ENCODE measurements at places on chromosomes 7 and 10. TPM values are rescaled to one million over a fixed set of nuclear protein-coding genes. Genes with fewer than 3 reads are reported as not detected.

Gene CTAGE8
- total RNA-seq = 1.1 TPM

Gene SPDYE17
- total RNA-seq = not detected

Gene TLX1
- total RNA-seq = not detected

Gene GHRHR
- not detected for total RNA-seq

Gene PRLHR
- total RNA-seq = not detected

Gene SSBP1
- total RNA-seq = 117 TPM

Gene GBX1
- not detected for total RNA-seq

Gene VWDE
- 5.5 TPM for total RNA-seq

Gene TMEM236
- 0.08 TPM for total RNA-seq

Gene TAS2R41
- total RNA-seq = not detected

Gene FOXI2
- total RNA-seq = not detected

DNA sequence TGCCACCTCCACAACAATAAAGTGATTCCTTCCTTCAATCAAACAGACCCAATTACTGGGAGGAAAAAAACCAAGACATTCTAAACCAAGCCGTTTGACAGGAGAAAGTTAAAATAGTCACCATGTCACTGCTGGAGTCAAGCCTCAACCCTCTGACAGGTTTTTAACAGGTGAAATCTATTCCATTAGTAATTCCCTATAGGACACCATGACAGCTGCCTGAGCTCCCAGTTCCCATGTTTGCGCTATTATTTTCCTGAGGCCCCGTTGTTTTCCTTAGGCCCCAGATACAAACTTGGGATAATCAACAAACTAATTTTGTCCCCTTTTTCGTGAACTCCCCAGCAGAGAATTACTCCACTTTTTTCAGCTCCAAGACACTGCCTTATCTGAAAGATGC, 113.9 kb downstream of the ARL5B start:
- DNase-seq = no peak

- no peak for DNase-seq
These were observed 3.2 kb downstream of the SNCG start for GRCh38 chr10:86961481-86962091.

DNA sequence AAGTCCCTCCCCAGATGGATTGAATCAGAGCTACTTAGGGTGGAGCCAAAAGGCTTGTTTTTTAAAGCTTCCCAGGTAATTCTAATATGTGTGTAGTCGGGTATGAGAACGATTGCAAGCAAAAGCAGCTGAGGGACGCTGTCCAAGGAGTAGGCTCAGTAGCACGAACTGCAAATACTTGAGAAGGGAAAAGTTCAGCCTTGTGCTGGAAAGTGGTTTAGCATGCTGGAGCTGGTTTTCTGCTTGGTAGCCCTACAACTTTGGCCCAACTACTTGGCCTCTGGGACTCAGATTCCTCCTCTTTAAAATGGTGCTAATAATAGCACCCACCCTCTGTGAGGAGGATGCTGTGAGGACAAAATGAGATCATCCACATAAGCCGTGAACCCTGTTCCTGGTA, 76.2 kb downstream of the AHR start:
- DNase-seq = no peak

- DNase-seq = no peak
These were observed 43.9 kb upstream of the GRB10 start for GRCh38 chr7:50826371-50827172.

DNA sequence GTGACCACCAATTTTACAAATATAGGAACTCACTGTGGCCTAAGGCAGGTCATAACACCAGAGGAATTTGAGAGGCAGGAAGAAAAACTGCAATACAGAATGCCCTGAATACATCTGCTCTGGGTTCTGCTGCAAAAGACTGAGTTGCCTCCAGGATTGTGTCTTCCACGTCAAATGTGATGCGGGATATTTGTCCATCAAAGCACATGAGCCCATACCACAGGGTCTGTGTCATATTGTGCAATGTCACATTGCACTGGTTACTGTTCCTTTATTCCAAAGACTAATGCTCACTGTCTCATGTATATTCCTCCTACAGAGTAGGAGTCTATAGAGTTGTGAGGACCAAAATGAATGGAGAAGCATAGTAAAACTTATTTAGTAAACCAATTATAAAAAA, 58.6 kb upstream of the ABCB4 start:
- no peak for DNase-seq

- DNase-seq = peak; percentile 27
These were observed 19.2 kb downstream of the KCP start for GRCh38 chr7:128891110-128891941.

DNA sequence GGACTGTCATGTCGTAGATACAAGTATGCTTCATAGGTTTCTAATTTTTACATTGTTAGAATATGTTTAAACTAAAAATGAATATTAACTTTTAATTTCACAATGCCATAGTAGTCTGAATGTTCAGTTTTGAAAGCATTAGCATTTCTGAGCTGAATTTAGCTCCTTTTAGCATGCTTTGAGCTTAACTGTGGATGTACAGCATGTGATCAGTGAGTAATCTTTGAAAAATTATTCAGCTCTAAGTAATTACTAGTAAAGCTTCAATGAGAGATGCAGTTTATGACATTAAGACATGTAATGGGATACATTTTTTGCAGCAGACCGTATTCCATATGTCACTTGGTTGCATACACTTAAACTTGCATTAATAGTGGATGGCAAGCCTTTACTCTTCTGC, 114.1 kb upstream of the WNT16 start:
- no peak for DNase-seq

- no peak for DNase-seq
These were observed 551 bp downstream of the IFIT1 start for GRCh38 chr10:89392974-89393373.

GRCh38 chr10:68315582-68315981, 16.3 kb upstream of the HNRNPH3 start:
- no peak for DNase-seq

GRCh38 chr7:102463841-102464576, 654 bp downstream of the ALKBH4 start:
- DNase-seq = no peak

DNA sequence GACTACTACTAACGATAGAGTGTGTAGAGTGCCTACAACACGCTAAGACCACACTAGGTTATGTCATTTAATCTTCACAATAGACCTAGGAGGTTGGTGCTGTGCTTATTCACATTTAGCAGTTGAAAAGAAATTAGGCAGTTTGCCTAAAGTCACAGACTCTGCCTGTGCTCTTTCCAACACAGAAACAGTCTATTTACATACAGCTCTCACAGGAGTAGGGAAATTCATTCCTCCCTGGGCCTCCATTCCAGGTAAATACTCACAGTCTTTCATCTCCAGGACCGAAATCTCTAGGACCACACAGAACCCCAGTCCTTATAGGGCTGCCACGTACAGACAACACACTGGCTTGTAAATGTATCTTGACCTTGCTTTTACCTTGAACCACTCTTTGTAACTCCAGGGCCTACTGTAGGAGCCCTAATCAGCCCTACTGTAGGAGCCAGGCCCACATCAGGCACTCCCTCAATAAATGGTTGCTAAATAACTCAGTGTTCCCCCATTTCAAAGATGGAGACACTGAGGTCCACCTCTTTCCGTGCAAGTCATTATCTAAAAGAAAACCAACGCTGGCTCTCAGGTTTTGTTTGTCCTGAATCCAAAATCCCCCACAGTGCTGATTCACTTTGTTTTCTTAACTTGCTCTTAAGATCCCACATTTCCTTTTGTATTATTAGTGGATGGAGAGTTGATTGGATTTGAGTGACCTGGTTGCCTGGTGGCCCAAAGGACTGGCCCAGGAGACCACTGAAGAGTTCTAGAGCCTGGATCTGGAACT, 146.9 kb downstream of the KCNMA1 start:
- DNase-seq = no peak

- DNase-seq = peak; percentile 68
These were observed 2.7 kb downstream of the MXI1 start for GRCh38 chr10:110209926-110210673.

DNA sequence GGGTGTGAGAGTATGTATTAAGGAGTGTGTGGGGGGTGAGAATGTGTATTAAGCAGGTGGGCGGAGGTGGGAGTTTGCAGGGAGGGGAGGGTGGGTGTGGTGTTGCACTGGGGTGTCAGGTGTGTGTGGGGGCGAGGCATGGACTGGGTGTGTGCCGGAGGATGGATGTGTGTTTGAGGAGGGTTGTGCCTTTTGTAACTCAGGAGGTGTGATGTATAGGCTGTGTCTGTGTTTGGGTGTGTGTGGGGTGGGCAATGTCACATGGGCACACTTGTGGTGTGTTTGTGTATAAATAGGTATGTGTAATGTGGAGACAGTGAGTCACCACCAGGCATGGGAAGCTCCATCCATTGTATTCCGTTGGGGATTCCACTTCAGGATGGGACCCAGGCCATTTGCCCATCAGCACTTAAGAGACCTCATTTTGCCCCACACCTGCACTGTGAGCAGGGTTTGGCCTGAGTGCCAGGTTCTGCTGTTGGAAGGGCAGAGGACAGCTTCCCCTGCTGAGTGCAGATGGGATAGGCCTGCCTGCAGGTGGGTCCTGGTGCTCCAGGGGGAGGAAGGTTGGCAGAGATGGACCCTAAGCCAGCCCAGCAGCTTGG, 5.8 kb downstream of the UNC5B start:
- DNase-seq = no peak

DNA sequence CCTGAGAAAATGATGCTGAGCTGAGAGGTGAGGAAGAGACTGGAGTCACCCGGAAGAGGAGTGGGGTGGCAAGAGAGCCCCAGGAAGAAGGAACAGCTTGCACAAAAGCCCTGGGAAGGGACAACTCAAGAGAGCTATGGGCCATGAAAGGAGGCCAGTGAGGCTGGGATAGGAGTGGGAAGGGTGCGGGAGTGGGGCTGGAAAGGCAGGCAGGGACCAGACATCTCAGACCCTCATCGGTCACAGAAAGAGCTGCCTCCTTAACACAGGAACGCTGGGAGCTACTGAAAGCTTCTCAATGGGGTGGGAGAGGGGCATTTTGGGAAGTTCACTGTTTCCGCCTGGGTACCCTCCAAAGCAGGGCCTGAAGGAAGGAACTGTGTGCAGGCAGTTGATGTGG, 122.0 kb upstream of the UNC5B start:
- DNase-seq = peak; percentile 6

DNA sequence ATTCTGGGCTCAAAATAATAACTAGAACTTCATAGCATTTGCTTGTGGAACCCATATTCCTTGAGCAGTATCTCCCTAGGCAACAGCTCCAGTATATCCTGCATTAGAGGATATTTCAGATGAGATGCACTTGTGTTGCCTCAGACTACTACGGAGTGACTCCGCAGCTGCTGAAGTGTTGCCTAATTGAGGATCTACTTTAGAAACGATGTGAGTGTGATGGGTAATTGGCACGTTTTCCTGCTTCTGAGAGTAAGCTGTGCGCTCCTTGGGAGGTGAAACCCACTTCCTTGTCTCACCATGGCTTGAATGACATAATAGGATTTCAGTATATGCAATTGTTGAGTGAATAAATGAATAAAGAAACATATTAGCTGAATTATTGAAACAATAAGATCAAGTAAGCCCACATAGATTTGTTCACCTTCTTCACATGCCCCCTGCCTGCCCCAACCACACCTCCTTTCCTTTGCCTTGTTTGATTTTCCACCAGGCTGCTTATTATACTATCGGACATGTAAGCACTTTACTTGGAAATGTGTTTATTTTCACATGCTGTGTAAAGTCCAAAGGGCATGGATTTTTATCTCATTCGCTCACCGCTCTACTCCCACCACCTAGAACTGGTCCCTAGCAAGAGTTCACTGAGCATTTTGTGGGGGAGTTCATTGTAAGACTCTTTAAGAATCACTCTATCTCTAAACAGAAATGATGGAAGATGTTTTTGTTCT, 303.8 kb downstream of the KCNMA1 start:
- DNase-seq = no peak

- no peak for DNase-seq
These were observed 35.1 kb upstream of the MTPN start for GRCh38 chr7:136012238-136012637.

DNA sequence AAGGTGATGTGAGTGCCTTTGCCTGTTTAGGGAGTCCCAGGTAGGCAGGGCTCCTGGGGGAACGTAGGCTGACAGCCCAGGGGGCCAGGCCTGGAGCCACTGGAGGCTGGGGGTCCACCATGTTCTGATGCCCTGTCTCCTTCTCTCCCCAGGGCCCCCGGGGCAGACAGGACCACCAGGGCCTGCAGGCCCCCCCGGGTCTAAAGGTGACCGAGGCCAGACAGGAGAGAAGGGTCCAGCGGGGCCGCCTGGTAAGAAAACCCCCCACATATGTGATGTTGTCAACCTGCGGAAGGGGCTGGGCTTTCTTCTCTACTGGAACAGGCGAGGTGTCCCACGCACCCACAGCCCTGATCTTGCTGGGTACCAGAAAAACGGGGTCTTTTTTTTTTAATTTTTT, 85.2 kb downstream of the MYL10 start:
- no peak for DNase-seq

DNA sequence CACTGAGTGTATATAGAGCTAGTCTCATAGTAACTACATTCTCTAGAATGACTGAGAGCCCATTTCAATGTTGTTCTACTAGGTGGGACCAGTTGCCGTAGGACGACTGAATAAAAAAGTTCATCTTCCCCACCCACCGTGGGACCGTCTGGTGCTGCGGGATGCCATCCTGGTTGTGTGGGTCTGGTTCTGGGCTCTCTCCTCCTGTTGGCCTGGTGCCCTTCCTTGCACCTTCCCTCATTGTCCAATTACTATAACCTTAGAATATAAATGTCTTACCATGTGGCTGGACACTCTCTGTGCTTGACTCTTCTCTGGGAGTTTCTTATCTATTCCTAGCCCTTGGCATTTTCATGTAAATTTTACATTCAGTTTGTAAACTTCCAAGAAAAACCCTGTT, 344.4 kb downstream of the TCERG1L start:
- no peak for DNase-seq

GRCh38 chr7:69430384-69431021, 167.8 kb upstream of the AUTS2 start:
- no peak for DNase-seq

GRCh38 chr7:140674356-140674800, 1.6 kb downstream of the ADCK2 start:
- no peak for DNase-seq

- peak; percentile 71 for DNase-seq
These were observed at the start of gene ARHGAP21 for GRCh38 chr10:24723788-24724380. Gene ARHGAP21, minus strand, starts transcription at chr10:24723887. Its CDS starts 1,988 bp downstream, at chr10:24721899.

Data from activated naive CD8-positive, alpha-beta T cell treated with anti-CD3 and anti-CD28 coated beads, Interleukin-2, amount 10 ng/mL, durations not matched to agents 7 days and 5 days (primary cell).